ENCODE measurements at places on chromosomes 7 and 10.
A peak's percentile ranks its signal among the peaks of the same experiment; 100 is the strongest.

GRCh38 chr10:75660823-75661222, 229.4 kb downstream of the LRMDA start:
- no peak for DNase-seq

DNA sequence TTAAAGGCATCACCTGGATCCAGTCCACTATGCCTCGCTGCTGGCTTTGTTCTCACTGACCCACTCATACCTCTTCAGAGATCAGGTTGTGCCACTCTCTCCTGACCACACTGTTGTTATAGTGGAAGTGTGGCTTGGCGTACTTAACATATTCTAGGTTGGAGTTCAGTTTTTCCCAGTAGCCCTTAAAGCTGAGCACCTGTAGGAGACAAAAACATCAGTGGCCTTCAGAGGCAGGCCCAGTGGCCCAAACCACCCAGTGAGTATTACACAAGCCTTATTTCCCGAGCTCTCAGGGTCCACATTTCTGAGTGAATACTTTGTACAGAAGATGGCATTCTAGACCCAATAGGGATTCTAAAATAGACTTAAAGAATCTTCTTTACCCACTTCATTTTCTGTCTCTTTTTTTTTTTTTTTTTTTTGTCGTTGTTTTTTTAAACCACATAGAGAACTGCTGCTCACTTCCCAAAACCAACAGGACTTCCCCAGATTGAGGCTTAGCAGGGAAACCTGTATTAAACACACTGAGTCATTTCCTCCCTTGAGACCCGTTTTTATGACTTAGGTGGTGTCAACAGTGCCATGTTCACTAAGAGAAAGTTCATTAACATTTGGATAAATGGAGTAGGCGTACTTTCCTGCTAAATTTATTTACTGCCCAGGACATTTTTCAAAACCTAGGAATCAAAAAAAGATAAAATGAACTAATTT, 85.8 kb downstream of the GSAP start:
- DNase-seq: no peak

DNA sequence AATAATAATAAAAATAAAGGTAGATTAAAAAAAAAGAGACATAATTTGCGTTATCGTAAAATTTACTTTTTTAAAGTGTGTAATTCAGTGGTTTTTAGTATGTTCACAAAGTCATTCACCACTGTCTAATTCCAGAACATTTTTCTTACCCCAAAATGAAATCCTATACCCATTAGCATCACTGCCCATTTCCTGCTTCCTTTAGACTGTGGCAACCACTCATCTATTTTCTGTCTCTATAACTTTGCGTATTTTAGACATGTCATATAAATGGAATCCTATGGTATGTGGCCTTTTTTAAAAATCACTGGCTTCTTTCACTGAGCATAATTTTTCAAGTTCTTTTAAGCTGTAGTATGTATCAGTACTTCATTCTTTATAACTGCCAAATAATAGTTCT, 53.6 kb downstream of the KAT6B start:
- DNase-seq: no peak

DNA sequence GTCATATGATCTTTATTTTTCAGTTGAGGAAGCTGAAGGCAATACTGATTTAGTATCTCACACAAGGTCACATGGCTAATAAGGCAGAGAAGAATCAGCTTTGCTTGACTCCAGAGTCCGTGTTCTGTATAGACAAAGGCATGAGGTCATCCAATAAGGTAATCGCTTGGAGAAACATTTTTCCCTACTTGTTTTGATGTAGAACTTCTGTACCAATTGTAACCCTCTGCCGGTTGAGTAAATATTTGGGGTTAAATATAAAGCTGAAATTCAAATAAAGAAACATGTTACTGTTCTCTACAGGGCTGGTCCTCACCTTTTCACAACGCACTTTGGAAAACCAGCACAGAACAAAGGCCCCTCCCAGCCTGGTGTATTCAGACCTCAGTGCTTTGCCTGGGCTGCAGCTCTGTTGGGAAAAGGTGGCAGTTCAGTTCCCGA, 83.0 kb upstream of the INSYN2A start:
- DNase-seq: peak; percentile 9

DNA sequence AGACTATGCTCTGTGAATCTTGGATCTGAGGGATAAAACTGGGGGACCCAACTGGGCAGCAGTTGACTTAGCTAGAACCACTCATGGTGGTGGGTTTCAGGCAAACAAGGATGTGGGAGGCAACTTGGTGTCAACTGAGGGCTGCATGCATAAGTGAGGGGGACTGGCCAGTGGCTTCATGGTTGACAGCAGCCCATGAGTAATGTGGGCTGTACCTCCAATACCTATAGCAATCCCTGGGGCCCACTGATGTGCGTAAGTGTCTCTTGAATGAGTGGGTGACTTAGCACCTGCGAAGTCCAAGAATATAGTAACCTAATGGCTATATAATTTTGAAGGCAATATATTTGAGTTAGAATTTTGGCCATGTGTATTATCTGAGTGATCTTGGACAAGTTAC, 13.7 kb upstream of the MAP3K8 start:
- no peak for DNase-seq

DNA sequence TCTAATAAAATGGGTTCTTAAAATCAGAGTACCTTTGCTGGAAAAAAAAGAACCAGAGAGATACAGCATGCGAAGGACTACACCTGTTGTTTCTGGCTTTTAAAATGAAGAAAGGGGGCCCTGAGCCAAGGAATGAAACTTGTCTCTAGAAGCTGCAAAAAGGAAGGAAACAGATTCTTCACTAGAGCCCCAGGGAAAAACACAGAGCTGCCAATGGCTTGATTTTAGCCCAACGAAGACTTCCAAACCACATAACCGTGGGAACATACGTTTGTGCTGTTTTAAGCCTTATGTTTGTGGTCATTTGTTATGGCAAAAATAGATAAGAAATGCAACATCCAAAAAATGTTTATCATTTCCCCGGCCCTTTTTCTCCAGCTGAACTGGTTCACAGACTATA, 780.0 kb downstream of the SORCS1 start:
- no peak for DNase-seq

DNA sequence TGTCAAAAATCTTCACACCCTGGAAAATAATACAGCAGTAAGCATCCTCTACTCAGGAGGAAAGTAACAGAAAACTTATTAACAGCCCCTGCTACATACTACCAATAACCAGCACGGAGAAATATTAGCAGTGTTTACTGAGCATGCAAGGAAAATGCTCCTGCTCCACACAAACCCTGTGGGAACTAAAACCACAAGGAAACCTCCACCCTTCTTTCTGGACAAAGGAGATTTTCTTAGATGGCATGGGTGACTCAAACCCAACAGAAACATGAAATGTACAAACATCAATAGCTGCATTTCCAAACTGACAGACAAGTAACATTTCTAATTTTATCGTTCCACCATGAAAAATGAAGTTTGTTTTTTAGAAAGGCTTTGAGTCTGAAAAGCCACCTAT, 113.4 kb downstream of the VPS41 start:
- DNase-seq: no peak

DNA sequence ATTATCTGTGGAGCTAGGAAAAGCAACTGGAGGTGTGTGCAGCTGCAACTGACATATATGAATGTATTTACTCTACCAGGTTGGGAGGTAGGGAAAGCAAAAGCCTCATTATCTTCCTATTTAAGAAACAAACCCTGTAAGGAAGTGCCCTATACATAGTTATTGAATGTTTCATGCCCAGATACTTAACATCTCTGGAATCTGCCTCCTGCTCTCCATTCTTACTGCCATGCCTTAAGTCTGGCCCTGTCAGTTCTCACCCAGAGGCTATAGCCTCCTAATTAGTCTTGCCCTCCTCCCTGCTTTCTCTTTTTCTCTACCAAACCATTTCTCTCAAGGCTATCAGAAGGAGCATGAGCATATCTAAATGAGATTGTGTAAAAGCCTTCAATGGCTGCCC, 542.6 kb upstream of the LRRN3 start:
- no peak for DNase-seq

Measured in NCI-H2081 treated with DMSO at 0.1 percent for 48 hours (cell line).